ENCODE measurements at places on chromosomes 3 and 15. TPM values are rescaled to one million over a fixed set of nuclear protein-coding genes. Genes with fewer than 3 reads are reported as not detected.

- no peak for DNase-seq
Observed at GRCh38 chr15:94404733-94405283, 173.4 kb downstream of the MCTP2 start.

GRCh38 chr3:172094621-172095557, 55.5 kb downstream of the FNDC3B start:
- no peak for DNase-seq

Gene C3orf22
- not detected for total RNA-seq

DNA sequence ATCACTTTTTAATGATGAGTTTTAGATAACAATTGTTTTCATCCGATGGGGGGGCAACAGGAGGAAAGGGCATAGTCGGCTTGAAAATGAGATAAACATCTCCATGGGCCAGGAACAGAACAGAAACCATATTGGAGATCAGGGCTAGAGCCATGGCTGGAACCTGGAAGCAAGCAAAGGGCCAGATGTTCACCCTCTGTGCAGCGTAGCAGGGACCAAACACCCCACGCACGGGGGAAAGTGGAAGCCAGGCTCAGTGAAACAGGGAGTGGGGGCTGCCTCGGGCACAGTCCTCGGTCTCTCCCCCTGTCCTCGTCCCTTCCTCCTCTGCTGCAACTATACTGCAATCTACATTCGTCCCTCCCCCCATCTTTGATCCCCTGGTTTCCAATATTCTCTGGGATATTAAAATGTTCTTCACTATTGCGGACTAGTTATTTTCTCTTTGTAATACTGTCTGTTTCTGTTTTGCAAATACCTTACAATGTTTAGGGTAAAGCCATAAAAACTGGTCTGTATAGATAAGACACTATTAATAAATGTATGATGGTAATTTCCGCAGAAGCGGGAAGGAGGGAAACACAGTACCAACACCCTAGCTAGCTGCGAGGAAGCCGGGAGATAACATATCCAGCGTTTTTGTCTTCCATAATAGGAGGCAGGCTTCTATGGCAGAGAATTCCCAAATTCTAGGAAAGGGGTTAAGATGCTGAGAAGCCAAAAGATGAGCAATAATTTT, 121.5 kb downstream of the XXYLT1 start:
- DNase-seq: no peak

DNA sequence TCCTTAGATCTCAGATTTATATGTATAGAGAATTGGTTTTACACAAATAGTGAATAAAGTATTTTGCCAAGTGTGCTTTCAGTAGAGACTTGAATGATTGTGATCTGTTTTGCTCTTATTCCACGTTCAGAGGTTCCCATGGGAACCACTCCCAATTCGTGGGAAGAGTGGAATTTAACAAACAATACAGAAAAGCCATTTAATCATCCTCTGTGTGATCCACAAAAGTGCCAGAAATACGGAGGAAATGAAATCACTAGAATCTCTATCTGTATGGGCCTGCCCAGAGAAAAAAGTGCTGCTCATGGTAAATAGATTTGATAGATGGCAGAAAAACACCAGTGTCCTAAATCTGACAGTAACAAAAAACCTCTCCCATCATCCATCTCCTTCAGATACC, 56.0 kb downstream of the CNTN4 start:
- DNase-seq: no peak

GRCh38 chr3:41627477-41628087, 334.3 kb downstream of the ULK4 start:
- no peak for DNase-seq

DNA sequence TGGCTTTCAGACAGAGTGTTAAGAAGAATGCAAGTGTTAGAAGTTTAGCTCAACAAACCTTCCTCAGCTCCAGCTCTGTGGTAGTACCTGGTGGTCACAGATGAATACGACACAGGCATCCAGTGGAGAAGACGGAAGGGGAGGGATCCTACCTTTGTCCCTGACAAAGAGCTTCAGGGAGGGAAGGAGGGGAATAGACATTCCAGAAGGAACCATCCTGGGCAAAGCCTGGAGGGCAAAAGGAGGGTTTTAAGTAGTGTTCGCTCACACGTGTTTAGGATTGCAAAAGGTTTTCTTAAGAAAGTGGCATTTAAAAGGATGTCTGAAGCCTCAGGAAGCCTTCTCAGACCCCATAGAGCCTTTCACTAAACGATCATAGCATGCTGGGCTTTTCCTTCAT, 2.8 kb downstream of the CHCHD4 start:
- no peak for DNase-seq

GRCh38 chr3:50365842-50366220, 6.5 kb upstream of the TMEM115 start:
- DNase-seq: no peak

DNA sequence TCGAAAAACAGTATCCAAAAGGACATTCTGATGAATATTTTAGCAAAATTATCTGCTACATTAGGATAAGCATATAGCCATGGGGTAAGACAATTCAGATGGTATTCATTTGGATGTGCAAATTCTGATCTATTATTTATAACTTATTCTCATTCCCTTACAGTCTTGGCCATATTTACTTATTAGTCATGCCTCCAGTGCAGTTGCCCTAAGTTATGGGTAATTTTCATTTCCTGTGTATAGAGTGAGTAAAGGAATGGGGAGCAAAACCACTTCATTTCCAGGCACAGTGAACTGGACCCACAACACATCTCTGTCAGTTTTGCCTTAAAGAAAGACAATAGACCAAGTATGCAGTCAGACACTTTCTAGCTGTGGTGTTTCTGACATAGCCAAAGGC, 134.3 kb downstream of the POLQ start:
- no peak for DNase-seq

Gene CKMT1B
- total RNA-seq: 0.25 TPM

GRCh38 chr3:63207066-63207590, 71.0 kb upstream of the SYNPR start:
- DNase-seq: no peak
